ENCODE measurements at places on chromosomes 6 and 20.

- no peak for DNase-seq
These were observed 40.9 kb downstream of the GHRH start for GRCh38 chr20:37220731-37221130.

GRCh38 chr6:151701911-151702562 is 105.4 kb upstream of the ESR1 start:
- no peak for DNase-seq

DNA sequence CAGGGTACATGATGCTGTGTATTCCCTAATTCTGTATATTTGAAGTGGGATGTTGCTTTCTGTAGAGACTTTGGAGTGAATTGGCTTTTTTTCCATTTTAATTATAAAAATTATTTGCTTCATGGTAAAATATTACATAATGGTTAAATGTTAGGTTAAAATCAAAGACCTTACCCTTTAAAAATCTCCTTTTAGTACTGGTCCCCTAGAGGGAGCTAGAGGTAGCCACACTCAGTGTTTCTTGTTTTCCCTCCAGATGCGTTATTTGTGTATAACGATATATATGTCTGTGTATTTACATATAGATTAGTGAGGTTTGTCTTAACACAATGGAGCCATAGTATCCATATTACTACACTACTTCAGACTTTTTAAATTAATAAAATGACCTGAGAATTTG is 146.7 kb downstream of the PLCB4 start:
- no peak for DNase-seq

- DNase-seq: no peak
These were observed 22.9 kb downstream of the RNF182 start for GRCh38 chr6:13947611-13948178.

GRCh38 chr6:76992553-76992952 is 470.7 kb downstream of the HTR1B start:
- DNase-seq: no peak

DNA sequence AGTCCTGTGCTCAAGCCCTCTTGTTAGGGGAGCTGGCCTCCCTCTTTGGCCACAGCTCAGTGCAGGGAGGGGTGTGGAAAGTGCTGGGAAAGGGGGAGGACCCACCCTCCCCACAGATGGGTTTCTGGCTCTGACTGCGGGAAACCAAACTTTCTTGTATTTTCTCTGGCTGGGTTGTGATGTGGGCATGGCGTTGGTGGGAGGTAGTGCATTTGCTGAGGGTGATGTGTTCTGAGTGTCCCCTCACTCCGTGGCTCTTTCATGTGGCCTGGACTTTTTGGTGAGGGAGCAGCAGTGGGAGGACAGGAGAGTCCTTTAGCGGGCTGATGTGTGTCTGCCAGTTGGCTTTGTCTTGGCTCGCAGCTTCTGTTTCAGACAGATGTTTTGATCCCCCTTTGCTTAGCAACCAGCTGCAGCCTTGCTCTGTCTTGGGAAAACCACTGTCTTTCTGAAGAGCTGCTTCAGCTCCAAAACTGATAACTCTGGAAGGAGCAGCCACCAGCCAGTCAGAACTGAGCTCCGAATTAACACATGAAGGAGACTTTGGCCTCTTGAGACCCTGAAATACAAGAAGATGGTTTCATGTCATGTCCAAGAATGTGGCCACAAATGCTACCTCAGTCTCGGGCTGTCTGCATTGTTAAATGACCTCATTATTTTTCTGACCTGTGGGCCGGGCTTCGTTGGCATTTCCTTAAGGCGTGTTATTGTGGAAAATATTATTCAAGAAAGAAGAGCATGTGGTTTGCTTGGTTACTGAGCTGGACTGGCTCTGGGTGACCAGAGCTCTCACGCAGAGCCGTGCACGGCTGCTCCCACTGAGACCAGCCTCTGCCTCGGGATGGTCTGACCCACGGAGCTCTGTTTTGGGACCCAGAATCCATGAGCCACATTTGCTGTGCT is 21.5 kb downstream of the SYNJ2 start:
- DNase-seq: no peak

GRCh38 chr6:3209114-3210023 is 18.1 kb downstream of the TUBB2B start:
- DNase-seq: no peak

GRCh38 chr6:159086033-159086618 is 41.3 kb upstream of the TAGAP start:
- no peak for DNase-seq

- DNase-seq: no peak
These were observed 115.0 kb downstream of the IPCEF1 start for GRCh38 chr6:154241581-154241980.

DNA sequence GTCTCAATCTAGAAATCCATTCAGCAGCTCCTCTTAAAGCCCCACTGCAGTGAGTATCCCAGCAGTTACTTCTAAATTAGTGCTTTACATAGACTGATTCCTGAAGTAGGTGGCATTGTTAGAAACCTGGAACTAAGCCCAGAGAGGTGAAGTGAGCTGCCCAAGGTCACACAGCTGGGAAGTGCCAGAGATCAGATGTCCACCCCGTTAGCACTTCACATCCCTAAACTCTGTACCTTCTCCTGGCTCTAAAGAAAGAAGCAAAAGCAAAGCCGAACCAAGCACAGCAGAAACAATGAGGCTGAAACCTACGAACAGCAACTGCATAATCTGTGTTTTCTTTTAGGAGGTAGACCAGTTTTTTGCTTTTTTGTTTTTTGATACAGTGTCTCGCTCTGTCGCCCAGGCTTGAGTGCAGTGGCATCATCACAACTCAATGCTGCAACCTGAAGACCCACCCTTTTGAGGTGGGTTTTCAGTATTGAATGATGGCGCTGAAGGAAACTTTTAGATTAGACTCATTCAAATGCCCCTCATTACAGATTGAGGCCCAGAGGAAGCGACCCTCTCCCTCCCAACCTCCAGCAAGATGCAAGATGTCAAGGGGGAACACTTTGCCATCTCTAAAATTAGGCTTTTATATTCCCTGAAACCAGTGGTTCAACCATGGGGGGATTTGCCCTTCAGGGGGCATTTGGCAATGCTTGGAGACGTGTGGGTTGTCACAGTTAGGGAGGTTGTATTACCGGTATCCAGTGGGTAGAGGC is 3.2 kb upstream of the ZMYND8 start:
- DNase-seq: no peak

- DNase-seq: no peak
These were observed 7.6 kb downstream of the RIPOR2 start for GRCh38 chr6:24927985-24928745.

GRCh38 chr20:42949950-42950349 is 239.8 kb downstream of the PTPRT start:
- DNase-seq: no peak

- no peak for DNase-seq
These were observed 109.3 kb downstream of the WDR27 start for GRCh38 chr6:169592558-169592957.

DNA sequence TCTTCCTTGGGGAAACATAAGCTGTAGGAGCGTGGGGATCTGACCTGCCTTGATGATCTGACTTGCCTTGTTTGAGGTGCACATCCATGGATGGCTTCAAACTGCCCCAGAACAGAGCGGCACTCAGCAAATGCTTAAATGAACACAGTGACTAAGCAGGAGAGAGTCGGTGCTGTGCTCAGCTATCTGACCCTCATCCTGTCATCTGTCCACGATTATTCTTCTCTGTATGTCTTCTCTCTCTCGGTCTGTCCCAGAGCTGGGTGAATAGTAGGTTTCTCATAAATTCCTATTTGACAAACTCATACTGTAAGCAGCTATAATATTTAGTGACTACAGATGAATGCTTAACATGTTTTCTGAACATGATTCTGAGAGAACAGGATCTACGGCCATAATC is 37.3 kb downstream of the TRAM2 start:
- no peak for DNase-seq

GRCh38 chr6:116102873-116103272 is 2.2 kb downstream of the NT5DC1 start:
- no peak for DNase-seq
